Activated CD4-positive, alpha-beta T cell treated with anti-CD3 and anti-CD28 coated beads, Interleukin-10, Interleukin-2, amounts not matched to agents 100 ng/mL and 50 ng/mL, durations not matched to agents 16 hours and 8 hours (primary cell): ENCODE measurements at places on chromosomes 4 and X.
A peak's percentile ranks its signal among the peaks of the same experiment; 100 is the strongest.

DNA sequence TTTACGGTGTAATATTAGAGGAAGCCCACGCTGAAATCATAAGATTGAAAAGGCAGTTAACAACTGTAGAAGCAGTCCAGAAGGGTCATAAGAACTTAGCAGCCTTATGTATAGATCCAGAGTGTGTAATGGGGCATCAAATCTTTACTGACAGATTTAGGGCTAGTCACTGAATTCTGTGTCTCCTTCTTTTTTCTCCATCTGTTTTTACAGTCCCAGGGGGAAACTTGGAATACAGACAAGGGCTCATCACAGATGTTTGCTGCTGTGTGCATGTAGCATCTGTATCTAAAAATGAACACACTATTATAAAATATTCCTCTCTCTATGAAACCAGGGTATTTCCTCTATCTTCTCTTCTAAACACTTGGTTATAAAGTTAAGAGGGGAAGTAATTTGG, 43.9 kb downstream of the CYSLTR1 start:
- no peak for DNase-seq

GRCh38 chr4:138460477-138461414, 218.6 kb upstream of the SLC7A11 start:
- DNase-seq = no peak

DNA sequence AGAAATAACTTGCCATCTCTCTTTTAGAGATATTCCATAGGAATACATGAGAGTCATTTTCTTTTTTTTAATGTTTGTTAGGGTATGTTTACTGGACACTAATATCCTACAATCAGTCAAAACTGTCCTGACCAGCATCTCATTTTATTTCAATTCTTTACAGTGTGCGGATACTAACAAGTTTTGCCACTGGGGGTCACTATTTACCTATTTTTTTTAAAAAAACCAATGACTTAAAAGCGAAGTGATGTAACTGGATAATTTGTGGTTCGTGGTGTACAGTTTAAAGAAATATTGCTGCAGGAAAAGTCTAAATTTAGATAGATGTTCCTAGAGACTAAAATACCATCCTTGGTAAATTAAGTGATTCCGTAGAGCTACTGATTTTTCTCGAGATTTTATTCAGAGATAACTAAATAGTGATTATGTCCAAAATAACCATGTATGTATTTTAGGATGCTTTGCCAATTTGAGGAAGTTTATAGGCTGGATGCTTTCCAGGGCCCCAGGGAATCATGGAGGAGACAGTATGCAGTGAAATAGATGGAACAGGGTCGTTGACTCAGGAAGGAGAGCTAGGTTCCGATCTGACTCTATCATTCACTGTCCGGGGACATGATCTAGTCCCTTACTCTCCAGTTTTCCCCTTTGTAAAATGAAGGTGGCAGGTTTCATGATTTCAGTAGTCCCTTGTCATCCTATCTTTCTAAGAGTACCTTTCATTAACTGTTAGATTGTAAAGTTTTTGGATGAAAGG, 34.0 kb upstream of the GNPDA2 start:
- peak; percentile 44 for DNase-seq

- no peak for DNase-seq
Observed at GRCh38 chr4:138449938-138450337, 207.8 kb upstream of the SLC7A11 start.

- peak; percentile 7 for DNase-seq
Observed at GRCh38 chr4:138522366-138522765, 280.2 kb upstream of the SLC7A11 start.

DNA sequence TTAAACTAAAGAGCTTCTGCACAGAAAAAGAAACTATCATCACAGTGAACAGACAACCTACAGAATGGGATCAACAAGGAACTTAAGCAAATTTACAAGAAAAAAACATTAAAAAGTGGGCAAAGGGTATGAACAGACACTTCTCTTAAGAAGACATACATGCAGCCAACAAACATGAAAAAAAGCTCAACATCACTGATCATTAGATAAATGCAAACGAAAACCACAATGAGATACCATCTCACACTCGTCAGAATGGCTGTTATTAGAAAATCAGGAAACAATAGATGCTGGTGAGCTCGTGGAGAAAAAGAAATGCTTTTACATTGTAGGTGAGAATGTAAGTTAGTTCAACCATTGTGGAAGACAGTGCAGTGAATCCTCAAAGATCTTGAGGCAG, 27.8 kb downstream of the PAPSS1 start:
- no peak for DNase-seq

DNA sequence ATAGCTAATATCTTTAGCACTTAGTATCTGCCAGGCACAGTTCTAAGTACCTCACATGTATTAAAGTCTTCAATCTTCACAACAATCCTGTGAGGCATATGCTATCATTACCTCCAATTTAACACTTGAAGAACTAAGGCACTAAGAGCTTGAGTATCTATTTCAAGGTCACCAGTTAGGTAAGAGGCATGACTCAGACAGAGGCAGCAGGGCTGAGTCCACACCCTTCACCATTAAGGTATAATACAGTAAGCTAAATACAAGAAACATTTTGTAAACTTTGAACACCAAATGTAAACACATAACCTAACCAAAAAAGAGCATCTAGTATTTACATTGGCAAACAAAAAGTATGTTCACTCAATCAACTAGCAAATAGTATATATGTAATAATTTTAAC, 1410.9 kb downstream of the PCDH18 start:
- DNase-seq = no peak

DNA sequence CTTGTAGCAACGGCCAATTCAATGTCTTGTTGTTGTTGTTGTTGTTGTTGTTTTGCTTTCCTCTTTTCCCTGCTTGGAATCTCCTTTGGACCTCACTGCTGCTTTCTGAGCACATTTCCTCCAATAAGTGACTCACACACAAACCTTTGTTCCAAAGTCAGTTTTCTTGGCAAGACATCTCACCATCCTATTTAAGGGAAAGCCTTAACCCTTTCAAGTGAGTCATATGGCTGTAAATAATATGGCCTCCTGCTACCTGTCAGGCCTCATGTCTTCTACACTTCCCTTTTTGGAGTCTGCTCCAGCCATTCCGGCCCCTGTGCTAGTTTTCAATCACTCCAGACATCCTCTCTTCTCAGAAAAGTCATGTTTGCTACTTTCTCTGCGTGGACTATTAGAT, 79.5 kb upstream of the MAGEB10 start:
- DNase-seq = no peak

DNA sequence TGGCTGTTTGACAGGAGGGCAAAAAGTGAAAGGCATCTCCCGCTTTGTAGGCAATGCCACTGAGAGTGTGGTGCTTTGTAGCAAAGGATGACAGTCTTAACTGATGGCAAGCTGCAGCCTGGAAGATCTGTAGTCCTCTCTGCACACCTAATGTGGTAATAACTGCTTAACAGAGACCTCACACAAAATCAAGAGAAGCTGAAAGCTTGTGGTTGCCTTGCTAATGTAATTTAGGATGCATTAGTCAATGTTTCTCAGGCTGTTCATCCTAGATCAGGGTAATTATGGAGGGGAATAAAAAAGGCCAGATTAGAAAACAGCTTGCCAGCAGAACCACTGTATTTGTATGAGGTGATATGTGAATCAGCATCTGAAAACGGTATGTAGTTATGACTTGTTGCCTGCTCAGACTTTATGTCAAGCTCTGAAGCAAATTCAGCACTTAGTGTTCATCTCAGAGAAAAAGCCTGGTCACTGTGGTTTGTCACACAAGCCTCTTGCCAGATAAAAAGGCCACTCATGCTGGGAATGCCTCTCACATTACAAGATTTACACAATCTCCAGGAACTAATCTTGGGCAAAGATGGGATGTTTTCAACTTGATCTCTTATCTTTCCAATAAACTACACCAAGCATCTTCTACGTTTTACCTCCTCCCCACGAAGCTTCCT, 130.8 kb downstream of the ENOX2 start:
- DNase-seq = peak; percentile 44

GRCh38 chr4:162582180-162582579, 418.4 kb upstream of the FSTL5 start:
- no peak for DNase-seq

- no peak for DNase-seq
Observed at GRCh38 chr4:4281787-4282186, 8.2 kb downstream of the LYAR start.

DNA sequence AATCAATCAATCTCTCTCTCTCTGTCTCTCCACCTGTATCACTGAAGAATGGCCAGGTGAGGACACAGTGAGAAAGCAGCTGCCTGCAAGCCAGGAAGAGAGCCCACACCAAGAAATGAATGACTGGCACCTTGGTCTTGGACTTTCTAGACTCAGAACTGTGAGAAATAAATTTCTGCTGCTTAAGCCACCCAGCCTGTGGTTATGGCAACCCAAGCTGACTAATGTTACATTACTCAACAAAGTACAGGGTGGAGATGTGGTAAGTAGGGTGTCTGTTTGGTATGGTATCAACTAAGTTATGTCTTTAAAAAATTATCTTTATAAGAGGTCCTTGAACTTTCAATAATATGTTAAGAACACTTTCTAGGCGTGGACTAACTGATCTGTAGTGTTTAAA, 159.3 kb downstream of the EPHA5 start:
- DNase-seq = no peak

DNA sequence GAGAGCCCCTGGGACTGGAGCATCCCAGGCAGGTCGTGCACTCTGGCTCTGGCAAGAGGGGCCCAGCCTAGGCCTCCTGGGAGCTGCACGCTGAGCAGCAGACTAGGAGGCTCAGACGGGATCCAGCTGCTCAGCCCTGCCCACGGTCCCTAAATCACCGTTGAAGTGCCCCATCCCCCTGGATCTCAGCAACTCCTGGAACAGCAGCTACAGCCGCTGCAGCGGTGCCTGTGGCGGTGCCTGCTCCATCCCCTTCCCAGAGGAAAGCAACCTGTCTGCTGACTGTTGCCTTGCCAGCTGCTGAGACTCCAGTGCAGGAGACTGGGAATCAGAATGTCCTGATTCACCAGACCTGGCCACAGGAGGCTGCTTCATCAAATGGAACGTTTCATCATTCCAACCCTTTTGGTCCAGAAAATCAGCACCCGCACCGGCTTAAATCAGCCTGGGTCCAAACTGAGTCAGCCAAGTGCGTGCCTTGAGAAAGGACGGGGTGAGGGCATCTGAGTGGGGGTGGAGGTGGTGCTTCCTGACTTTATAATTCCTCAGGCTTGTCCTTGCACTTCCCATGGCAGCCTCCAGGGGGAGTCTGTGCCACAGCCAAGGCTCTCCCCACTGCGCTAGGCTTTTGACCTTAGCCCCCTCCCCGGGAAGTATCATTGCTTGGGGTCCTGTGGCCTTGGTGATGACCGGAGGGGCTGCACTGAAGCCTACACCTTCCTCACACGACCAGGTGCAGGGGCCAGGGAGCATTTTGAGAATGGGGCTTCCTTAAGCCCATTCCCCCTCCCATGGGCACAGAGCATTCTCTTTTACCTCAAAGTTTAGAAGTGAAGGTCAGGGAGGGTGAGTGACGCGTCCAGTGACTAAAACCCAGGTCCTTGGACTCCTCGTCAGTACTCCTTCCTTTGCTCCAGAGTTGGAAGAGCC, 6.5 kb downstream of the ZNF185 start:
- DNase-seq = peak; percentile 47

DNA sequence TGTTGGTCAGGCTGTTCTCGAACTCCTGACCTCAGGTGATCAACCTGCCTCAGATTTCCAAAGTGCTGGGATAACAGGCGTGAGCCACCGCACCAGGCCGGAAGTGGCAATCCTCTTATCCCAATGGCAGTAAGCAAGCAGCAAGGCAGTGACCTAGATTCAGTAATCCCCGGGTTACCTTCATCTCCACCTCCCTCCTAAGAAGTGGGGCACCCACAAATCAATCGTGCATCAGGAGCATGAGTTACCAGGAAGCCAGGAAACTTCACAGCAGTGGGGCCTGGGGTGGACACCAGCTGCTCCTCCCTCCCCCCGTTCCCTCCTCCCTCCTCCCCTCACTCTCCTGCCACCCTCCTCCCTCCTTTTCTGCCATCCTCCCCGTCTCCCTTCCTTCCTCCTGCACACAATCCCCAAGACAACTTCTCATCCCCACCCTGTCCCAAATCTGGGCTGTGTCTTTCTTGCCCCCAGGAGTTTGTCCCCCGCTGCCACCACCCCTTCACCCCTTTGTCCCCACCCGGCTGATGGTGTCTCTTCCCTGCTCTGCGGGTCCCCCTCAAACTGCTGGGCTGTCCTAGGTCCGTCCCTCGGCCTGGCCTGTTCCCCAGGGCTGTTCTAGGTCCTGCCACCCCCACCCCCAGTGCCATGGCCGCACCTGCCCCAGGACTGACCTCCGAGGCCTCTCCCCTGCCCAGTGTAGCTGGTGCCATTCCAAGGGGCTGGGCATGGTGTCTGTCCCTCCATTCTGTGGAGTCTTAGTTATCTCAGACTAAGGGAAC, 2.2 kb downstream of the PDE6B start:
- DNase-seq = no peak

DNA sequence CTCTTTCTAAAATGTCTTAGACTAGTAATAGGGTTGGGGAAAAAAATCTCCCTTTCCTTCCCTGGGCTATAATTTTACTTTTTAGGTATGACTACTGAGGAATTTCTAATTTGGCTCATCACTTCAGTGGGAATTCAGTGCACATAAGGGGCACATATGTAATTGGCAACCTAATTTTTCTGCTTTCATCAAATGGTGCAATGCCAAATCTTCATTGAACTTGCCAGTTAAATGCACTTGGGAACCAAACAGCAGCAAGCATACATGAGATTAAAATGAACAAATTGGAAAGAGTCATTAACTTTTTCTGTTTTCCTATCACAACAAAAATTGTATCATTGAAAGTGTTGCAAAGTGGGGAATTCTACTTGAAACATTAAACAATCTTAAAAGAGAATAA, 2.9 kb upstream of the CCSER1 start:
- no peak for DNase-seq

DNA sequence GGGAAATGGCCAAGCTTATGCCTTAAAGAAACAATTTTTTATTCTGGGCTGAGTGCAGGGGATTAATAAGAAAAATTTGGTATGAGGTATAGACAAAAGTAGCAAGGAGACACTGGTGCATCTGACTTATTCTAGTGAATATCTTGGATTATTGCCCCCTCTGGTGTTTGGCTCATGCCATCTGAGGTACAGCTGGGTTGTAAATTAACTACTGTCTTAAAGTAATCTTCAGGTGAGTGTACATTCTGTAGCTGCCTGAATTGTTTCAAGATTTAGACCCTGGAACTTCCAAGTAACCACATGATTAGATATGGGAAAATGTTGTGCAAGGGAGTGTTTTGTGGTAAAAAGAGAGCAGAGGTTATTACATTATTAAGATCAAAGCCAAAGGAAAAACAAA, 988.7 kb downstream of the FAM133A start:
- no peak for DNase-seq

GRCh38 chr4:6258741-6259140, 10.9 kb upstream of the WFS1 start:
- no peak for DNase-seq

DNA sequence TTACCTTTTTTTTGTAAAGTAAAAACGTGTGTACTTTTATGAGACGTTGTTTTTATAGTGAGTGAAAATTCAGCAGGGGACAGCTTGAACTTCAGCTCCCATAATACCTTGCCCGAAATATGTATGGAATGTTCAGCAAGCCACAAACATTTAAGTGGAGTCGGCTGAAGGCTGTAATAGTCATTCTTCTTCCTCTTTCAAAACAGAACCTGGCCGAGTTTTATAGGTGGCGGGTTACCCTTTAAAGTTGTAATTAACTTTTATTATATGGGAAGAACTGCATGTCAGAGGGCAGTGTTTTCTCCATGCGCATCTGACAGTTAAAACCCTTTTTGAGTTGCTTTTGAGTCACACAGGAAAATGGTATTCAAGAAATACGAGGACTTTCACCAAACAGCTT, 50.7 kb downstream of the CLDN34 start:
- no peak for DNase-seq
